NCI-H526 treated with DMSO at 0.1 percent for 48 hours (cell line): ENCODE measurements at places on chromosomes 11 and 22.

GRCh38 chr11:125777309-125777708 is 1.3 kb downstream of the PATE2 start:
- DNase-seq = no peak

DNA sequence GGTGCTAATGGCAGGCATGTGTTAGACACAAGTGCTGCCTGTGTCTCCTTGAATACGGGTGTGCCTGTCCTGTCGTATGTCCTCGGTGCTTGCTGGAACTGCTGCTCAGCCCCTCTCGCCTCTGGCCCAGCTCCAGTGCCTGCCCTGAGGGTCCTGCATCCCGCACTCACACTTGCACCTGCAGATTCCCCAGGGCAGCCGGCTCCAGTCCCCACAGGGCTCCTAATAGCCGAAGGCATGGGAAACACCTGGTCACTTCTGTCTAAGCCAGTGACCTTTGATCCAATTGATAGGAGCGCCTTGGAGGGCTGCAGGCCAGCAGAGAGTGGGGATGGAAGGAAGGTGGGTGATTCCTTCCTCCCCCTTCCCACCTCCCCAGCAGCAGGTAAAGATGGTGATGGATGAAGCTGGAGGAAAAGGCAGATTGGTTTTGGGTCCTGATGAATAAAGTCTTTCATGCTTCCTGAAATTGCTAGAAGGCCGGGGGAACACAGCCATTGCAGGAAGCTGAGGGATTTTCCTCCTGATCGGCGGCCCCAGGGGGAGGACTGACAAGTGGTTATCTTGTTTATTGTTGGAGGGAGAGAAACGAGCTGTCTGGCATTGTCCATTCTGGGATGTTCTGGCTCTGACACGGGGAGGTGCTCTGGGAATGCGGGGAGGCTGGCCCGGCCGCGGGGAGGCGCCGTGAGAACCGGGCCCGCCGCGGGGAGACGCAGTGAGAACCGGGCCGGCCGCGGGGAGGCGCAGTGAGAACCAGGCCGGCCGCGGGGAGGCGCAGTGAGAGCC is 110.9 kb upstream of the B3GAT1 start:
- DNase-seq = no peak

DNA sequence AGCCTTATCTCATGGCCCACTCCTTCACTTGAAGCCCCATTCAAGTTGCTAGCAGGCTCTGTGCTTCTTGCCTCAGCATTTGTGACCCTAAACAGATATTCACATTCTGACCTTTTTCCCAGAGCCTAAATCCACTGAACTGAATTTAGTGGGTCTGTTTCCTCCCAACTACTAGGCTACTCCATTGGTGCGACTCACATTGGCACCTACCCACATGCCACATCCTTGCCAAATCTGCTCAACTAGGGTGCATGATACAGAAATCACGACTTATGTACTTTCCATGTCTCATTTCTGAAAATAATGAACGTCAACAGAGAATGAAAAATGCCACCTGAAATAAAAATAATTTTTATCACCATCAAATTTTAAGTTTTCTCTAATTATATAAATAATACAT is 8.4 kb upstream of the MMP12 start:
- no peak for DNase-seq

- DNase-seq = no peak
Measured at GRCh38 chr22:25823276-25823675, 81.3 kb downstream of the MYO18B start.

DNA sequence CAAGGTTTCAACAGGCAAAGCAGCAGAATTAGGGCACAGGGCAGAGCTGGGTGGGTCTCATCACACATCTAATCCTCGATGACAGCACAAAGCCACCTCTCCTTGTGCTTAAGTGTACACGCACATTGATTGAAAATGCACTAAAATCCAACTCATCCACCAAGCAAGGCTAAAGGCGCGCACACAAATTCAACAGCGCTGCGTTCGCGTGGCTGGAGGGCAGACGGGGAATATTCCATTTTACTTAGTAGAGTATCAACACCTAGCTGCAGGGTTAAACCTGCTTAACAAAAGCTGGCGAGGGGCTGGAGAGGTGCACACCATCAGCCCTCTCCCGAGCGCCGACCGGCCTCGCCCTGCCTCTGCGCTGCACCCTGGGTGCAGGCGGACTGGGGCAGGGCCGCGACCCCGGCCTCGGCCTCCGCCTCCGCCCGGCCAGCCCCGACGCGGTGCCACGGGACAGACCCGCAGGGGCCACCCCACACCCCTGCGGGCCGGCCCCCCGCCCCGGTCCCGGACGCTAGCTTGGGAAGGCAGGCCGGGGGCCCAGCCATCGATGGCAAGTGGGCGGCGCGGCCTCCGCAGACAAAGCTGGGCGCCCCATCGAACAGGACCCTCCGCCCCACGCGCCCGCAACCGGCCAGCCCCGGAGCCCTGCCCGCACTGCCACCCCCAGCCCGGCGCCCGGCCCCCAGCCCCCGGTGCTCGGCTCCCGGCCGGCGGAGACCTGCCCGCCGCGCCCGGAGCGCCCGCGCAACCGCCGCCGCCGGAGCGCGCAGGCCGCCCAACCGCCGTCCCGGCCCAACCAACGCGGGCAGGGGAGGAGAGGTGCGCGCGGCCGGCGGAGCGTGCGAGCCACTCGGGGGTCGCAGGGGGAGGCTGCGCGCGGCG is 929 bp downstream of the PRDM10 start:
- peak; percentile 78 for DNase-seq
